ENCODE measurements at places on chromosomes 12 and 14.

- DNase-seq: no peak
Measured at GRCh38 chr14:99609245-99610170, 5.5 kb upstream of the CCDC85C start.

DNA sequence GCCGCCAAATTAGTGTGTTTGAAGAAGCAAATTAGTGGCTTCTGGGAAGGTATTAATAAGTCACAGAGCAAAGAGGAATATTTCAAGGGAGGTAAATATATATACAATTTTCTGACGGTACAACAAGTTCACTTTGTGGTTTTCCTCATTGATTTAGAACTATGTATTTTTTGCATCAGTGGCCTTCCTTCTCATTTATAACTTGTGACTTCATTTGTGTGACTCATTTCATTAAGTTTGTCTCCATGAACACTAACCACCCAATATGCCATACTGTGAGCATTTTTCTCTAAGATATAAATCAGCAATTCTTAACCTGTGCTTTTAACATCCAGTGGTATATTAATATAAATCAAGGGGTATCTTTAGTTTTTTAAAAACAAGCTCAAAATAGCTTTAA lies 29.3 kb upstream of the ARHGAP5 start:
- no peak for DNase-seq

- DNase-seq: no peak
Measured at GRCh38 chr12:93979189-93979588, 169.2 kb upstream of the PLXNC1 start.

DNA sequence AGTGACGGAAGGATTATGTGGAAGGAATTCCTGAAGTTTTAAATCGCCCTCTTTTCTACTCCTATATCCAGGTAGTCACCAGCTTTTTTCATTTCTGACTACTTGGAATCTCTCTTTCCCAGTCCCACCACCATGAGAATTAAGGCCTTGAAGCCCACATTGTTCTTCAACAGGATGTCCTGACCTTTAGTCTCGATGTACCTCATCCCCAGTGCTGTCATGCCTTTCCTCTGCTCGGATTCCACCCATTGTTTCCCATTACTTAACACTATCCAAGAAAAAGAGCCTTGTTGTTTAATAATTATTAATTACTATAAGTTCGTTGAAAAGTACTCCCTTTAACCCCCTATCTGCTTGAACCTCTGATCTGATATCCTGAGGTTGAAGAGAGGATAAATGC lies 44.0 kb upstream of the NAV3 start:
- DNase-seq: no peak

DNA sequence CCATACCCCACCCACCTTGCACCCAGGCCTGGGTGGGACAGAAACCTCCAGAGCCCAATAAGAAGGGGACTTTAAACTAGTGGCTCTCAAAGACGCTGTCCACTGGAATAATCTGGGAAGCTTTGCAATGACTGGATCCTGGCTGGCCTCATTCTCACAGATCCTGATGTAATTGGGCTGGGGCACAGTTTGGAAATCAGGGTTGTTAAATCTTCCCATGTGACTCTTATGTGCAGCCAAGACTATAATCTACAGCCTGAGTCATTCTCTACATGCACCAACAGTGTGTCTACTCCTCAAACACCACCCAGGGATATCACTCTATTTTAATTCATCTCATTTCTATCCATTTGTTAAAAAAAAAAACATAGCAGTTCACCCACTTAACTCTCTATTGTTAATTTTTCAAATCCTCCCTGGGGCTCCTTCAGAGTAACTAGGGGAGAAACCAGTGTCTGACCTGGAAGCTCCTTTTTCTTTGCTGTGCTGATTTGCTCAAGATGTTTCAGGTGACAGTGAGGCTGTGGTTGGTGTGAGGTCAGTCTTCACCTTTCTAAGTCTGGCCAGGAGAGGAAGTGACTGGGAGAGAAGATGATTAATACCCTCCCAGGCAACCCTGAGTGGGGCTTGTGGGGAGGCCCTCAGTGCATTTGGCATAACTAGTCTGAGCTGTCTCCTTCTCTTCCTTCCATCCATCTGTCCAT lies 211.6 kb upstream of the SFSWAP start:
- no peak for DNase-seq

DNA sequence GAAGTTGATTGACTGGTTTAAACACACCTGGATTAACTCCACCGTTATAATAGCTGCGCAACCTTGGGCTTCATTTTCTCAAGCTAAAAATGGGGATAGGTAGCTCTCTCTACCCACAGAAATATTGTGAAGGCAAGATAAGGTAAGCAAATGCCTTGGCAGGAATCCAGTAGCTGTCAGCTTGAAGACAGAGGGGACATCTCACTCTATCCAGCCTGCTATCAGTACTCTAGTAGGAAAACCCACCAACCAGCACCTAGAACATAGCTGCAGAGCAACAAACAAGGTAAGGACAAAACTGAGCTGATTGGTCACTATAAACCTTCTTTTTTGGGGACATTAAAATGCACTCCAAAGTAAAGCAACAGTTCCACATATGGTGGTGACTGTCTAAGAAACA lies 7.7 kb downstream of the CSRP2 start:
- DNase-seq: no peak

- DNase-seq: no peak
Measured at GRCh38 chr12:117774941-117775775, 193.6 kb downstream of the KSR2 start.

- DNase-seq: no peak
Measured at GRCh38 chr12:94254270-94254669, 105.9 kb downstream of the PLXNC1 start.

DNA sequence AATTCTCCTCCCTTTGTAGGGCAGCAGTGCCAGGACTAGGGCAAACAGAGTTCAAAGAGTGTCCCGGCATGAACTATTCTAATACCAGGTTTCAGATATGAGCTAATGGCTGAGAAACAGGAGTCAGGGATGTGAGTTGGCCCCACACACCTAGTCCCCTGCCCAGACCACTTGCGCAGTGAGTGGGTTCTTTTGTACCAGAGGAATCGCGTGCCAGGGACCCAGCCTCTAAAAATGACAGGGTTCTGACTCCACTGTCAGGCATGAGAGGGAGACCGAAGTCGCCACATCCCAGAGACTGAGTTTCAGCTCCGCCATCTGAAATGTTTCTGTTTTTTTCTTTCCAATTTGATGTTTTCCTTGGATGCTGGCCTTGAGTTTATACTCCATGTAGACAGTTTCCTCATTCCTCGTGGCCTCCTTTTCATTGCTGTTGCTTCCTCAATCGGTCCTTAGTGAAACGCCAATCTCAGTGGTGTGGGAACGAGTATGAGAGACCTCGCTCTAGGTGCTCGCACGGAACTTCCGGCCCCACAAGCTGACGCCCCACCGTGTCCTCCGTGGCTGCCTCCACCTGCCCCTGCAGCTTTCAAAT lies 31.5 kb downstream of the FBXL14 start:
- DNase-seq: no peak

DNA sequence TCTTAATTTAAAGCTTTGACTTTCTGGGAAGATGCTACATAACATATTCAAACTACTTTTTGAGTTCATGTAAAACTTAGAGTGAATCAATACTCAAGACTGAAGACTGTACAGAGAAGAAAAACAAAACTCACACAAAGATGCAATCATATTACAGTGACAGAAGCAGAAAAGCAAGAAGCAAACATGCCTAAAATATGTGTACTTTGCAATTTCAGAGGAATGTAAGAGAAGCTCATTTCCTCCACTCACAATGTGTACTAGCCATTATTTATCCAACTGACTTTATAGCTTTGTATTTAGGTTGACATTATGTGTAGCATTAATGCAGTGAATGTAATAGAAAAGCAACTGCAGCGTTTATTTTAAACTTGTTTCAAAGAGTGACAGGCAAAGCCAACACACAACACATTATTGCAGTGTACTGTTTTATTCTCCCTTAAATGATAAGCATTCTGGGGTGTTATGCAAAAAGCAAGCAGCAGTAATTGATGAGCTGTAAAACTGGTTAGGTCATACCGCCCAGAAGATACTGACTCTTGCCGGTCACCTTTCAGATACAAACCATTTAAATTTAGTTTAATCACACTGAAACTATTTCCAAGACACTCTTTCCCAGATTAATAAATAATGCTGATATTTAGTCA lies 88.2 kb upstream of the PAWR start:
- no peak for DNase-seq

GRCh38 chr12:193261-193660 lies 20.7 kb downstream of the SLC6A12 start:
- DNase-seq: no peak

DNA sequence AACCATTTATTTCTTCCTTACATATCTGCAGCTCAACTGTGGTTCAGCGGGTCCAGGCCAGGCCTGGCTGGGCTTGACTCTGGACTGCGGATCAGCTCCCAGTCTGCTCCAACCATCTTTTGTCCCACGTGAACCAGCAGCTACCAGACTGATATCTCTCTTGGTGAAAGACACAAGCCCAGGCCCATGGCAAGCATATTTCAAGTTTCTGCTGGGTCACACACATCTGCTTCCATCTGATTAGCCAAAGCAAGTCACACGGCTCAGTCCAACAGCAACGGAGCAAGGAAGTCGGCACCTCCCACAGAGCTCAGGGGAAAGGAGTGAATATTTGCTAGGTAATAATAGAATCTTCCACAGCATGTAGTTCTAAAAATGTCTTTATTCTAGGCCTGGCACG lies 24.7 kb upstream of the MARK3 start:
- no peak for DNase-seq

- no peak for DNase-seq
Measured at GRCh38 chr14:32256576-32256975, 53.5 kb upstream of the RNU6-8 start.

Measured in aorta (tissue), 5 donors.